T1000 (cell line): ENCODE measurements at places on chromosomes 11 and 22.

DNA sequence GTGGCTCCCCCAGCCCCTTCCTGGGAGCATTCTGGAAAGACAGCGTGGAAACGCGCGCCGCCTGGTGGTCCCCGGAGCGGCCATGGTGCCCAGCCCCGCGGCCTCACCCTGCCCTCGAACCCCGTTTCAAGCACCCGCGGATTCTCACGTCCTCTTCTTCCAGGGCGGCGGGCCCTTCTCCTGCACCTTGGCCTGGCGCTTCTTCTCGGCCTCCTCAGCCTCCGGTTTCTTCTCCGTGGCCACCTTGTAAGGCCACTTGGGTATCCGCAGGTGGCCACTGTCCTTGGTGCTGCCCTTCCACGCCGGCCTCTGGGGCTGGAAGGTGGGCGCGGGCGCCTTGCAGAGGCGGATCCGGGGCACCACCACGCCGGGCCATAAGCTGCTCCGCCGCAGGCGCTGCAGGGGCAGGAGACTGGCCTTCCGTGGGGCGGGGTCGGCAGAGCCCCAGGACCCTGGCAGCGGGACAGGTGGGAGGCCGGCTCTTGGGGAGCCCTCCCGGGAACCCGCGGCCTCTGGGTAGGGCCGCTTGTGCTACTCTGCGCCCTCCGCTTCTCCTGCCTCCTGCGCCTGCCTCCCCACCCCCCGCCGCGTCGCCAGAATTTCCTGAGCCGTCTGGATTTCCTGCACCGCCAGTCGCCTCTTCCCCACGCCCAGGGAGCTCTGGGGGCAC, 83.4 kb downstream of the TRIM51G start:
- no peak for DNase-seq

GRCh38 chr11:10528121-10528520, 12.9 kb downstream of the RNF141 start:
- no peak for DNase-seq

DNA sequence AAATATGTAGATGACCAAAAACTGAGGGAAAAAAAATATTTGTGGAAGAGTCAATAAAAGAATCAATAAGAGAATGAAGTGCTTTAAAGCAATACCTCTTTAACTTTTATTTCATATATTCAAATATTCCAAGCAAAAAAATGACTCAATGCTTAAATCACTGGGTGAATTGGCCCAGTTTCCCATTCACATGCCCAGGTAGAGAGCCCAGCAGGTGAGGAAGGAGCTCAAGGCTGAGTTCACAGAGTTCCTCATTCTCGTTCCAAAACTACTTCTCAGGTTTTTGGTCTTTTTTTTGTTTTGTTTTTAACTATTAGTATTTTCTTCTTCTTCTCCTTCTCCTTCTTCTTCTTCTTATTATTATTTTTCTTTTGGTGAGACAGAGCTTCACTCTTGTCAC, 30.2 kb downstream of the SLC1A2 start:
- no peak for DNase-seq

GRCh38 chr11:111452146-111452545, 60.0 kb downstream of the BTG4 start:
- DNase-seq: no peak

GRCh38 chr11:22479208-22479607, 141.0 kb downstream of the SLC17A6 start:
- DNase-seq: no peak

GRCh38 chr11:106276859-106277436, 199.5 kb downstream of the AASDHPPT start:
- DNase-seq: no peak

GRCh38 chr11:118581057-118581456, 8.8 kb downstream of the ARCN1 start:
- DNase-seq: no peak

DNA sequence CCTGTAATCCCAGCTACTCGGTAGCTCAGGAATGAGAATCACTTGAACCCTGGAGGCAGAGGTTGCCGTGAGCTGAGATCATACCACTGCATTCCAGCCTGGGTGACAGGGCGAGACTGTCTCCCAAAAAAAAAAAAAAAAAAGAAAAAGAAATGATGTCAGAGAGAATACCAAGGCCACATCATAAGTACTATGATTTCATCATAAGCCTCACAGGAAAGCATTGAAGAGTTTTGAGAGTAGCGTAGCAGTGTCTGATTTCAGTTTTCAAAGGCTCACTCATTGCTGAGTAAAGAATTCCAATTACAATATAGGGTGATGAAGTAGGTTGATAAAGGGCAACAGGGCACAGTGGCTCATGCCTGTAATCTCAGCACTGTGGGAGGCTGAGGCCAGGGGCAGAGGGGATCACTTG, 88.8 kb downstream of the MRTFA start:
- DNase-seq: no peak

DNA sequence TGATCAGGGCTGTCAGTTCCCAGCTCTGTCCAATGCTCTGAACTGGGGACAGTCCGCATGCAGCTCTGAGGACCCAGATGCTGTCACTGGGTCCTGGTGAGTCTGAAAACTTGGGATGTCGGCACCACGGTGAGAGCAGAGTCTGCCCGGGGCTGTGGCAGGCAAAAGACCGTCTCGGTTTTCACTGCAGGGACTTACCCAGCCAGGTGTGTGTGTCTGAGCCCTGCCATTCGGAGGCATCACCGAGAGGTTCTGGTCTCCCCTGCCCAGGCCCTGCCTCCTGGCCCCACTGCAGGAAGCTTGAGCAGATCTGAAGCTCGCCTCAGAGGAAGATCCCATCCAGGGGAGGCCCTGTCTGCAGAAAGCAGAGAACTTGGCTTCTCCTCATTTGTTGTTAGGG, 5.2 kb downstream of the TP53AIP1 start:
- DNase-seq: no peak

GRCh38 chr11:80041136-80042000, 600.5 kb upstream of the TENM4 start:
- DNase-seq: no peak

DNA sequence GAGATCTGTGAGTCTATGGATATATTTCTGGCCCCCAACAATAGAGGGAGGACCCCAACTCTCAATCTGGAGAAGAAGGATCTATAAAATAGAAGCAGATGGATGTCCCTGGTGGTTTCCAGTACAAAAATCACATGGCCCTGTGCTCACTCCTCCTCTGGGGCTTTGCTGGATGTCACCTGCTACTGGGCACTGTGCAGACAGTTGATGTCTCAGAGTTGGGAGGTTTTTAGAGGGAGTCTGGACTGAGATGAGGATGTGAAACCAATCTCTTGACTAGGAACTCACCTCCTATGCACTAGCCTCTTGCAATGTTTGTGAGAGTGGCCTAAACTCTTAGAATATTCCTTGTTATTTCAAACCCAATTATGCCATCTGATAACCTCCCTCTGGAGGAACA, 107.2 kb downstream of the SCN3B start:
- no peak for DNase-seq

DNA sequence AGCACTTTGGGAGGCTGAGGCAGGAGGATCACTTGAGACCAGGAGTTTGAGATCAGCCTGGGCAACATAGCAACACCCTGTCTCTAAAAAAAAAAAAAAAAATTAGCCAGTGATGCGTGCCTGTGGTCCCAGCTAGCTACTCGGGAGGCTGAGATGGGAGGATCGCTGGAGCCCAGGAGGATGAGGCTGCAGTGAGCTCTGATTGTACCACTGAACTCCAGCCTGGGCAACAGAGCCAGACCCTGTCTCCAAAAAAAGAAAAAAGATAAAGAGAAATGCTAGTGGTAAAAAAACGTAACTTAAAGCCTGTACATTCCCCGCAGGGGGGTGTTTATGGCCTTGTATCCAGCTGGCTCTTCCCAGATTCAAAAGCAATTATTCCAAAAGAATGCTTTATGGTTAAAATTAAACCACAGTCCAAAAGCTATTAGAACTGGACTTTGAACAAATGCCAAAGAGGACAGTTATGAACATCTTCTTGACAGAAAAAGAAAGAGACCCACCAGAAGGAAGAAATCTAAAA, 16.4 kb upstream of the SNX32 start:
- no peak for DNase-seq

GRCh38 chr22:16970446-16970845, 37.6 kb downstream of the GAB4 start:
- no peak for DNase-seq

DNA sequence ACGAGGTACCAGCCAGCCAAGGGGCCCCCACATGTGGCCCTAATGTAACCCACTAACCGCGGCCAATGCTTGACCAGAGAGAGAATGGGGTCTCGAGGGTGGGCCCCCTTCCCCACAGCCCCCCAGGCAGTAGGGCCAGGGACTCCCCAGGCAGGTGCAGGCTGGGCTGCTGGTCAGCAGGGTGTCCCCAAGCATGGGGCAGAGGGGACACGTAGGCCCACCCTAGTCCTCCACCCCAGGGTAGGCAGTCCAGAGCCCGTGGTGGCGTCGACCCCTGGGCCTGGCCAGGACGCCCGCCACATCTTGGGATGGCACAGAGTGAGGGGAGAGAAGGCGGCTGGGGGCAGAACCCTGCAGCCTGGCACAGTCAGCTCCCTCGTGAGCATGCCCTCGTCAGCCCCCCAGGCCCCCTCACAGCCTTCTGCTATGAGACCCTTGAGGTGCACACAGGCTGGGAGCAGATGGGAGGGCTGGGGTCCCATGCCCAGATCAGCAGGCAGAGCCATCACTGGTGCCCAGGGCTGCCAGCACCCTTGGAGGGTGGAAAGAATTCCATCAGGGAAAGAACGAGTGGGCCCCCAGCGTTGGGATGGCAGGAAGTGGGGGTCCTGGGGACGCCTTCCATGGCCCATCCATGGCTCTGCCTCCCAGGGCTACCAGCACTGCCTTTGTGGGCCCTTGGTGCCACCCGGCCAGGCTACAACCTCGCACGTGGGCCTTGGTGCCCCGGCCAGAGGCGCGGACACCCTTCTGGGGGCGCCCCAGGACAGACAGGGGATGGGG, 6.1 kb downstream of the TNNT3 start:
- DNase-seq: no peak

DNA sequence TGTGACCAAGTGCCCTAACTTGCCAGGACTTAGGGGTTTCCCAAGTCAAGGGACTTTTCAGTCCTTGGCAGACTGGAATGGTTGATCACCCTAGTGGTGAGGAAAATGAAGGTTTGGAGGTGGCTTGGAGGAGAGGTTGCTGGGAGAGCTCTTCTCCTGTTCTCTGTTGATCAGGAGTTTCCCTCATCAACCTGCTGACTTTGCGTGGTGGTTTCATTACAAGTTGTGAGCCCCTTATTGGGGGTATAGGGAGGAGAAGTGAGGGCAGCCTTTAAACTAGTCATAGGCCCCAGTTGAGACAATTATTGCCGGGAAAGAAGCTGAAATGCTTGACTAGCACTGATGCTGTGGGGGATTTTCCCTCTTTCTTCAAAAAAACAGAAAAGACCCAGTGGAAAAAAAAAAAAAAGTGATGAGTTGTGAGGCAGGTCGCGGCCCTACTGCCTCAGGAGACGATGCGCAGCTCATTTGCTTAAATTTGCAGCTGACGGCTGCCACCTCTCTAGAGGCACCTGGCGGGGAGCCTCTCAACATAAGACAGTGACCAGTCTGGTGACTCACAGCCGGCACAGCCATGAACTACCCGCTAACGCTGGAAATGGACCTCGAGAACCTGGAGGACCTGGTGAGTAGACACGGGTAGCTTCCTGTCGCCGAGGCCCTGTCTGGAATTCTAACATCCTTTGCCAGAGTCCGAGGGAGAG, at the start of gene CXCR5:
Gene CXCR5, plus strand, starts transcription at position 525 of the 704 bp plus-strand sequence. Its CDS starts 50 bp downstream, at position 575.
- DNase-seq: no peak

GRCh38 chr11:70019576-70020011, 58.5 kb upstream of the ANO1 start:
- no peak for DNase-seq

- no peak for DNase-seq
Measured at GRCh38 chr22:43230971-43231723, 44.2 kb upstream of the TTLL12 start.

- DNase-seq: no peak
Measured at GRCh38 chr11:32366666-32367065, 68.7 kb downstream of the WT1 start.

GRCh38 chr11:11243590-11244469, 109.2 kb downstream of the CSNK2A3 start:
- DNase-seq: peak; percentile 41

- no peak for DNase-seq
Measured at GRCh38 chr11:10019906-10020682, 273.9 kb downstream of the SBF2 start.

GRCh38 chr22:33224841-33225240, 166.7 kb upstream of the SYN3 start:
- DNase-seq: no peak

GRCh38 chr11:15716550-15716949, 601.8 kb downstream of the INSC start:
- no peak for DNase-seq

DNA sequence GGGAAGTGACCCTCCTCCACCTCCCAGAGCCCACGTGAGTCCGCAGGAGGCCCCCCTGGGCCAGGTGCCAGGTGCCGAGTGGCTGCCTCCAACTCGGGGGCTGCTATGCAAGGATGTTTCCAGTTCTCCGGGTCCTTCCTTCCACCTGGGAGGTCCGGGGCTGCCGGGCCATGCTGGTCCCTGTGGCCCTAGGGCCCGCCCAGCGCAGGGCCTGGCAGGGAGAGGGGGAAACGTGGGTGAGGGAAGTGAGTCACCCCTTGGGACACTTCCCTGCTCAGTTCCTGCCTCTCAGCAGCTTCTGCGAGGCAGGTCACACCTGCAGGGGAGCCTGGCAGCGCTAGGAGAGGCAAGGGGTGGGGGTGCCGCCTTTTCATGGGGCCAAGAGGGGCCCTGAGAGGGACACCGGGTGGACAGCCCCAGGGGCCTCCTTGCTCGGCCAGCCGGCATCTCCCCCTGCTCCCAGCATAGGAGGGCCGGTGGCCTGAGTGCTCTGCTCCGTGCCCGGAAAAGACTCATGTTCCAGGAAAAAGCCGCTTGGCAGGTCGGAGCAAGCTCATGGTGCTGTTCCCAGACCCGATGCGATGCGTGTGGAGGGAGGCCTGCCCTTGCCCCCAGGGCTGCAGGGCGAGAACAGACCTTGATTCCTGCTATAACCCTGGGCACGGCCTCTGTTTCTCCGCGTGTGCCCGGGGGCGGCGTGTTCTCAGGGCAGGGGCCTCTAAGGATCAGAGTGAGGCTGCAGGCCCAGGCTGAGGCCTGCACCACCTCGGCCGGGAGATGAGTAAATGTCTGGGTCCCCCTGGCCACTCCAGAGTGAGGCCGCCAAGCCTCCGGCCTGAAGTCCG, 30.3 kb upstream of the WNT7B start:
- peak; percentile 50 for DNase-seq

GRCh38 chr11:126188332-126189108, 22.9 kb downstream of the RPUSD4 start:
- no peak for DNase-seq

DNA sequence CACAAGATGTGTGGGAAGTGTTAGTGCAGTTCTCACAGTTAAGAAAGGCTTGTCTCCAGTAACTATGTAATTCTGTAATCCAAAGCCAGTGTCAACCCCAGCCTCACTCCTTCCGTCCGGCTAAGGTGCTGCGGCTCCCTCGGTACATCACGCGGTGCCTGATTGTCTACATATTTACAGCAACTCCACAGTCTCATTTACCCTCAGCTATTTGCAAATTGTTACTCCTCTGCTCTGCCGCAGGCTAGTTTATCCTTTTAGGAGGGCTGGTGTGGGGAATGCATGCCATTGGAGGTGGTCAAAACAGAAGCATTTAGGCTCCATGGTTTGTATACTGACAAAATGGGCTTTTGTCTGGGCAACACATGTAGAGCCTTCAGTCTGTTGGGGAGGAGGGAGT, 358.3 kb downstream of the METTL15 start:
- DNase-seq: no peak
